Activated T-cell treated with anti-CD3 and anti-CD28 coated beads for 1 hour (primary cell): ENCODE measurements at places on chromosomes 6 and 20.

DNA sequence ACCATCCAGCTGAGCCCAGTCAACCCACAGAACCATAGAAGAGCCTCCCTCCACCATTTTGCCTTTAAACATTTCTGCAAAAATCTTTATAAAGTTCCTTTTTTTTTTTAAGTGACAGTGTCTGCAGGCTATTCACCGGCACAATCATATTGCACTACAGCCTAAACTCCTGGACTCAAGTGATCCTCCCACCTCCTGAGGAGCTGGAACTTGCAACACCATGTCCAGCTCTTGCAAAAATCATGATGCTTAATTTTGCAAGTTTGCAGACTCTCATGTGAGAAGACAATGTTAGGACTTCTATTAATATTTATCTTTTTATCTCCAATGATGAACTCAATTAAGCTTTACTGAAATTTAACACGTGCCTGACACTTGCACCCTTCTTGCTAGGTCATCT is 88.8 kb downstream of the INSM1 start:
- DNase-seq = no peak

DNA sequence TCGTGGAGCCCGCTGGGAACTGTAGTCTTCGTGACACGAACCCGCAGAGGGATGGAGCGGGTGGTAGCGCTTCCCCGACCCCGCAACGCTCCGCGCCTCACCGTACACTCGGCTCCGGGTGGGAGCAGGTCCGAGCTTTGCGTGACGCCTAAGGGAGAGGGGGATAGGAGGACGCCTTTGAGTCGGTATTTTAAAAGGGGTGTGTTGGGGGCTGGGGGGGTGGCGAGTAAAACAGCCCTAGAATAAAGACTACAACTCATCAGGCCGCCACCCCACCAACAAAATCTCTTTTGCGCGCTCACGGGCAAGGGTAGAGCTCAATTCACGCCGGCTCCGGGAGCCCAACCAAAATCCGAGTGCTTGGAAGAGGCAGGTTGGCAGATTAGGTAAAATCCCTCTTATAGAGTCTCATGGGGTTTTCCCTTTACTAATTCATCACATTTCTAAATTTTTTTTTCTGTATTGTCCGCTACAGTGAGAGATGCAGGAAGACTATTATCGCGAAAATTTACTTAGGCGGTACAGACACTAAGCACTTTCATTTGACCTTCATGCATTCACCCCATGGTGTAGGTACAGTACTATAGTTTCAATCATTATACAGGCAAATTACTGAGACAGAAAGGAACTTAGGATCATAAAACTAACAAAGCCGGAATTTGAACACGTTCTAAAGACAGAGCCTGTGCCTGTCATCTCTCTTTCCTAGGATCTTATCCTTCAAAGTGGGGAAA is 706 bp upstream of the SNX14 start:
- no peak for DNase-seq

- DNase-seq = peak; percentile 37
These were observed 12.8 kb downstream of the STK4 start for GRCh38 chr20:44979090-44979621.

- no peak for DNase-seq
These were observed 56.8 kb downstream of the TFAP2C start for GRCh38 chr20:56685879-56686278.

GRCh38 chr6:26053992-26054780 is 33.0 kb upstream of the HFE start:
- DNase-seq = no peak
